Peyer's patch (tissue), 4 donors: ENCODE measurements at places on chromosomes 1 and 21.

DNA sequence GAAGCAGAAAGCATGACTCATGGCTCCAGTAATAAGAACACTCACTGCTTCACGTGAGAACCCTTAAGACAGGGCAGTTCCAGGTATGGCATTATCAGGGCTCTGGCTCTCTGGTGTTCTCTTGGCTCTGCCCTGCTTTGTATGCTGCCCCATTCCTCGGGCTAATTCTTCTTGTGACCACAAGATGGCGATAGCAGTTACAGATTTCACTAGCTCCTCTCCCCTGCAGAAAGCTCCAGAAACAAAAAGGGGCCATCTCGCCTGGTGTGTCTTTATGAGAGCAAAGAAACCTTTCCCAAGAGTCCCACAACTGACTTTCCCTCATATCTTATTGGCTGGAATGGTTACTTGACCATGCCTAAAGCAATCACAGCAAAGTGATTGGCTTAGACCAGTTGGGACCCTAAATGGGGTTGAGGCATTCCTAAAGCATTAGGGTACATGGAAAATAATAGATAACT is 60.1 kb downstream of the F3 start:
- DNase-seq = peak; percentile 61
- H3K27me3 ChIP-seq = no peaks in the 10 kb centered on the region
- no peaks in the 10 kb centered on the region for H3K4me1 ChIP-seq
- H3K36me3 ChIP-seq = no peaks in the 10 kb centered on the region

DNA sequence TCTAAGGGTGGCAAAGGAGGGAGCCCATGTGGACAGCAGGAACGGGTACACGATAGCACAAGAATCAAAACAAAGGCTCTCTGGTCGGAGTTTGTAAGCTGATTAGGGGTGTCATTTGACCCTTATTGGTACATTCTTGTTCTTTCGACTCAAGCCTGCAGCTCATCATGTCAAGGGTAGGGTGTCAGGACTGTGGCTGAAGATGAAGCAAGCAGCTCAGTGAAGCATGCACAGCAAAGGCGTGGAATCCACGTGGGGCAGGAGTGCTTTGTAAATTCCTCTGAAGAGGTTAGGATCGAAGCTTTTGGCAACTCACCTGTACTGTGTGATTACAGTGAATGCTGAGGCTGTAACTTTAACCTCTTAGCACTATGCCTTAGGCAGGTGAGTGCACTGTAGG is 4.7 kb upstream of the ABCB10 start:
- peak overlapping the region; percentile 38 for H3K27ac ChIP-seq
- no peaks in the 10 kb centered on the region for H3K27me3 ChIP-seq
- no peak overlapping the region for H3K4me3 ChIP-seq
- H3K4me1 ChIP-seq = no peaks in the 10 kb centered on the region

- H3K27ac ChIP-seq = no peak overlapping the region
- peak overlapping the region; percentile 7 for H3K4me3 ChIP-seq
- no peaks in the 10 kb centered on the region for H3K27me3 ChIP-seq
- H3K36me3 ChIP-seq = no peaks in the 10 kb centered on the region
Measured at GRCh38 chr1:116006486-116006964, 30.2 kb downstream of the SLC22A15 start.

GRCh38 chr1:155946633-155947219 is 5.3 kb downstream of the RXFP4 start:
- peak; percentile 6 for DNase-seq
- H3K4me1 ChIP-seq = peaks cover 30% of the 10 kb centered on the region
- no peak overlapping the region for H3K4me3 ChIP-seq
- peaks cover 55% of the 10 kb centered on the region for H3K36me3 ChIP-seq

DNA sequence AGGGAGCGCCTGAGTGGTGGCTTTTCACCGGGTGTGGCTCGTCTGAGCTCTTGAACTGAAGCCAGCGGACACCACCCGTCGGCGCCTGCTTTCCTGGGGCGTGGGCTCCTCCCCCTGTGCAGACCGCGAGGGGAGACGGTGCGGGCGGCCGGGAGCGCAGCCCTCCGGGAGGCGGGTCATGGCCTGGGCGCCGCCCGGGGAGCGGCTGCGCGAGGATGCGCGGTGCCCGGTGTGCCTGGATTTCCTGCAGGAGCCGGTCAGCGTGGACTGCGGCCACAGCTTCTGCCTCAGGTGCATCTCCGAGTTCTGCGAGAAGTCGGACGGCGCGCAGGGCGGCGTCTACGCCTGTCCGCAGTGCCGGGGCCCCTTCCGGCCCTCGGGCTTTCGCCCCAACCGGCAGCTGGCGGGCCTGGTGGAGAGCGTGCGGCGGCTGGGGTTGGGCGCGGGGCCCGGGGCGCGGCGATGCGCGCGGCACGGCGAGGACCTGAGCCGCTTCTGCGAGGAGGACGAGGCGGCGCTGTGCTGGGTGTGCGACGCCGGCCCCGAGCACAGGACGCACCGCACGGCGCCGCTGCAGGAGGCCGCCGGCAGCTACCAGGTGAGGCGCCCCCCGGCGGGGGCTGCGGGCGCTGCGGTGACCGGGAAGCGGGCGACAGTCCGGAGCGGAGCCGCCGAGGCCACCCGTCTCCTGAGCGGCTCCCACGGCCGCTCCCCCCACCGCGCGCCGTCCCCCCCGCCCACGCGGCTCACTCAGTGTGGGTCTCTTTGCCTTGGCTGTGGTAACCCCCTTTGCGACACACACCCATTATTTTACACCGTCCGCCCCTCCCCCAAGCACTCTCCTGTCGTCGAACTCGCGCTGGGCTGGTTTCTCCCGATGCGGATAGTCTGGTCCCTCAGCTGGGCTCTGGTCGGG is at the start of gene TRIM58:
TRIM58 (plus strand) TSS at position 119 of the 916 bp plus-strand sequence; CDS start at position 179, 60 bp downstream.
- peak within 1 kb of the TSS; percentile 87 for H3K27ac ChIP-seq
- peak; percentile 82 for DNase-seq
- no peaks in the 10 kb centered on the region for H3K27me3 ChIP-seq

GRCh38 chr1:82788660-82789059 is 987.9 kb downstream of the ADGRL2 start:
- no peaks in the 10 kb centered on the region for H3K36me3 ChIP-seq
- H3K4me1 ChIP-seq = no peaks in the 10 kb centered on the region
- no peak for DNase-seq
- no peaks in the 10 kb centered on the region for H3K27me3 ChIP-seq
- no peak overlapping the region for H3K27ac ChIP-seq
- no peak overlapping the region for H3K4me3 ChIP-seq

DNA sequence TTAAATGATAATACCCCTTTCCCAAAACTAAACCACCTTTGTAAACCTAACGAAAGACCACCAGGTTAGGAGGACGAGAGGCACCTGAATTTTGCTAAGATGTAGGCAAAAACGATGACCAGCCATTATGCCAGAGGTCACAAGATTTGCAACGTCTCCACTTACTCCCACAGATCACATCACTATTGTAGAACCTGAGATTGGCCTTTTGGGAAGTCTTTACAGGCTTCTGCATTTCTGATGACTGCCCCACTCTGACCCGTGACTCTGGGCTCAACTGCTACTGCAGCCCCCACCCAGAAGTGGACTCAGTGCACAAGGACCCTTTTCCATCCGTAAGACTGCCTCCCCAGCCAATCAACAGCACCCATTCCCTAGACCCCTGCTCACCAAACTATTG is 36.4 kb upstream of the COL6A2 start:
- no peaks in the 10 kb centered on the region for H3K27me3 ChIP-seq
- H3K27ac ChIP-seq = peak overlapping the region; percentile 50
- H3K4me3 ChIP-seq = no peak overlapping the region
